ENCODE measurements at places on chromosomes 6 and 20.

DNA sequence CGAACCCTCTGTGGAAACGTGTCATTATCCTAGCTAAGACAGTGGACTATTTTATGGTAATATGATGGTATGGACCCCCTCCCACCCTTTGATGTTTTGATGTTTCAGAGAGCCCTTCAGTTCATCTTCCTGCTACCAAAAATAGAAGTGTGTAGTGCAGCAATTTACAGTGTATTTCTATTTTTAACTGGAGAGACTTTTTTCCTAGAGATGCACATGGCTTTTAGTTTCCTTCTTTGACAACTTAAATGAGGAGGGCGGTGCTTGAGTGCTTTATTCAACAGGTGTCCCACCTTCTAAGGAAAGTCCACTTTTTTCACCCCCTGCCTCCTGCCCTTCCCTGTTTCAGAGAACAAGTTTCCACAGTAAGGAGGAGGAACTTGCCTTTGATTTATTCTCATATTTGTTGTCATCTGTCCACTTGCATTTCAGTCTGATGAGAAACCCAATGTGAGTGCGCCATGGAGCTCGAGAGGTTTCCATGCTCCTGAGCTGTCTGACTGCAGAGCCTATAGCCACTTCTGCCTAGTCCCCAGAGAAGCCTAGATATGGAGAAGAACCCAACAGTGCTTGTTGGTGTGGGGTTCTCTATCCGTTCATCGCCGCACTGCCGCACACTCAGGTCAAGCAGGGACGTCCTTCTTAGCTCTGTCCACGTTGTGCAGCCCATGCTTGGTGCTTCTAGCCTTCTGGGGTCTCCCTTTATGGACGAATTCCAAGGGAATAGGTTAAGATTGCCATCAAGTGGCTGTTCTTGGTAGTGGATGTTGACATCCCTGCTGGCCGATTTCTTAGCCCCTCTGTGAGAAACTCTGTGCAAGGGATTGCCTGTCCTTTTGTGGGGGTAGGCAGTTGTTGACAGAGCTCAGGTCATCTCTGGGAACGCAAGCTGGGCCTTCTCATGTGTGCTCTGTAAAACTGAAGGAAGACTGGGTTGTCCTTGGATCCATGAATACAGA lies 144.2 kb downstream of the JARID2 start:
- peak; percentile 65 for DNase-seq

- DNase-seq = no peak
Measured at GRCh38 chr20:43926287-43927050, 11.8 kb downstream of the TOX2 start.

DNA sequence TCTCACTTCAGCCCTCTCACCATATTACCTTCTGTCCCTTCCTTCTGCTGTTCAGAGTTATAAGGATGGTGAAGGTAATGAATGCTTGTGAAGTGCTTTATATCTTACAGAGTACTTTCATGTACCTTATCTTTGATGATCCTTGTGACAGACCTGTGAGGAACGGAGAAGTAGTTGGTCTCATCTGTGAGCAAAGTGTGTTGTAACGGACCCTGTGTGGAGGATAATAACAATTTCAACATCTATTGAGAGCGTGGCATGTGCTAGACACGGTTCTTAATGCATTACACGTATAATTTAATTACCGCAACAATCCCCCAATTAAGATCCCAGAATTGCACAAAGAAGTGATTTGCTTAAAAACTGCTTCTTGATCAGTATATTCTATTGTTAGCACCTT lies 124.6 kb downstream of the ANKS1A start:
- DNase-seq = no peak

- no peak for DNase-seq
Measured at GRCh38 chr20:1792274-1792673, 102.9 kb upstream of the SIRPA start.

DNA sequence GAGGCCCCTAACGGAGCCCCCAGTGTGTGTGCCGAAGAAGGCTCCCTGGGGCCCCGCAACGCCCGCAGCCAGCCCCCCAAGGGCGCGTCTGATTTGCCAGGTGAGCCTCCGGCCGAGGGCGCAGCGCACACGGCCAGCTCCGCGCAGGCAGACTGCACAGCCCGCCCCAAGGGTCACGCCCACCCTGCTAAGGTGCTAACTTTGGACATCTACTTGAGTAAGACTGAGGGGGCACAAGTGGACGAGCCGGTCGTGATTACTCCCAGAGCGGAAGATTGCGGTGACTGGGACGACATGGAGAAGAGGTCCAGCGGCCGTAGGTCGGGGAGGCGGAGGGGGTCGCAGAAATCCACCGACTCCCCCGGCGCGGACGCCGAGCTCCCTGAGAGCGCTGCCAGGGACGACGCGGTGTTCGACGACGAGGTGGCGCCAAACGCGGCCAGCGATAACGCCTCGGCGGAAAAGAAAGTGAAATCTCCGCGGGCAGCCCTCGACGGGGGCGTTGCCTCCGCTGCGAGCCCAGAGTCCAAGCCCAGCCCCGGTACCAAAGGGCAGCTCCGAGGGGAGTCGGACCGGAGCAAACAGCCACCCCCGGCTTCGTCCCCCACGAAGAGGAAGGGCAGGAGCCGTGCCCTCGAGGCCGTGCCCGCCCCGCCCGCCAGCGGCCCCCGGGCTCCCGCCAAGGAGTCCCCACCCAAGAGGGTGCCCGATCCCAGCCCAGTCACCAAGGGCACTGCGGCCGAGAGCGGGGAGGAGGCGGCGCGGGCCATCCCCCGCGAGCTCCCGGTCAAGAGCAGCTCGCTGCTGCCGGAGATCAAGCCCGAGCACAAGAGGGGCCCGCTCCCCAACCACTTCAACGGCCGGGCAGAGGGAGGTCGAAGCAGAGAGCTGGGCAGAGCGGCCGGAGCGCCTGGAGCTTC lies 117.0 kb downstream of the RTN4IP1 start:
- peak; percentile 52 for DNase-seq

DNA sequence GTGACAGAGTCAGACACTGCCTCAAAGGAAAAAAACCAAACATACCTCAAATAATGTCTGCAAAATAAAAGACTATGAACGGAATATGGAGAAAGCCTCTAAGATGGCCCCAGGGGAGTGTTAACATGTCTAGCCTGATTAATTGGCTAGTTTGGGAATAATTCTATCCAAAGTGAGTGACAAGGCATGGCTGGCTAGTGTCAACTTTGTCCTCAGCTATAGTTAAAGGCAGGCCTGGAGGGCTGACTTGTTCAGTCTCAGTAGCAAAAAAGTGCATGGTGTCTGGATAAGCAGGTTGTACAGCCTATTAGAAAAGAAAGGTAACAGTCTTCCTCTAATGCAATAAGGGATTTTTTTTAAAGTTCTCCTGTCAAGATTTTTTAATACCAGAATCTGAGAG lies 32.7 kb downstream of the GCNT2 start:
- DNase-seq = no peak

GRCh38 chr6:130116273-130116672 lies 97.9 kb downstream of the L3MBTL3 start:
- DNase-seq = no peak

DNA sequence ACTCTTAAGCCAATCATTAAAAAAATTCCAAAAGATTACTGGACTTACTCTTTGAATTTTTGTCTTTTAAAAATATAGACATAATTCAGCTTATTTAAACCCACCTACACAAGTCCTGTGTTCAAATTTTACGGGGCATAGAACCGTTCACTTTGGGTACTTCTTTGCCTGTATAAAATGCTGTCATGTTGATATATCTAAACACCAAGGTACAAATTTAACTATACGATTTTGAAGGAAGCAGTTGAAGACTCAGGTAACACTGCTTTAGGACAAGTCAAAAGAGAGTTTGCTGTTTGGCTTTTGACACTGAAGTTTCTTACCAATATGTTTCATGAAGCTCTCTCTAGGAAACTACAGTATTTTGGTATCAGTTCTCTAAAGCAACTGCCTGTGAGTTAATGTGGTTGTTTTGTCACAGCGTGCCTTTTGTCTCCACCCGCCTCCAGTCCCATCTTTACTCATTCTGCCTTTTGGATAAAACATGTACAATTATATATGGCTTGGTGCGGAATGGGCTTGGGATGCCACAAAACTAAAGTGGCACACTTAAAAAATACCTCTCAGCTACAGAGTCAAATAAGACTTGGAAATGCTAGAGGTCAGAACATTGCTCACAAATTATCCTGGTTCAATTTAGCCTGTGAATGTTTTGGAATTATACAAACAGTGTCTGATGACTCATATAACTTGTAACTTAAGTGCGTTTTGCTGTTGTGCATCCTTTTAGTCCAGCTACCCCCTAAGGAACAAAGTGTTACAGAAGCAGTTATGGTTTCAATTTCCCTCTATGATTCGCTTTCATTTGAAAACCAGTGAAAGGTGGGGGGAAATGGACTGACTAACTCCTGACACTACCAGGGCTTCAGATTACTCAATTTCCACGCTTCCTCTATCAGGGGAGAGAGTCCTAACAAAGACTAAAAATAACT lies 38.7 kb downstream of the RGS17 start:
- DNase-seq = no peak

DNA sequence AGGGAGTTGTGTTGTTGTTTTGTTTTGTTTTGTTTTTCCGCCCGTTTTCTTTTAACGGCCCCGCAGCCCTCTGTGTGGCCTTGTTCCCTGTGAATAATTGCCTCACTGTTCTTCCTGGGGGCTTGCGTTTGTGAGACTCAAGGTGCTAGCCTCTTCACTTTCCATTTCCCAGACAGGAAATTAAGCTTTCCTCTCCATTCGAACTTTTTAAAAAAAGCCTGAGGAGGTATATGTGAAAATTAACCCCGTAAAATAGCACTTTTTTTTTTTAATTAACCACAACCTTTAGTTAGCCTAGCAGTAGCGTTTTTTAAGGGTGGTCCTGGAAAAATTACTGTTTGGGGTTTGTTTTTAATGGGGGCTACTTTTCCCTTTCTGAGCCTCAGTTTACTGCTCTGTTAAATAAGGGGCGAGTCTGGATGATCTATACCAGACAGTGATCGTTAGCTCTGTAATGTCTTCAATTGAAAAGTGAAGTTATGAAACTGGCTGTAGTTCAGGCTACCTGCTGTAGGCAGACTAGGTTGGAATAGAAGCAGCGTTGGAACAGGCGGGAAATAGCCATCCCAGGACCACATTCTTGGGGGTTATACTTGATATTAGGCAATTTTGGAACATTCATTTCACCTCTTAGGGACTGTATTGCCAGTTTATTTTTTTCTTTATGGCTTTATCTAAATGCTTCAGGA lies 1.7 kb downstream of the STX16 start:
- no peak for DNase-seq

GRCh38 chr20:50318710-50319109 lies 128.1 kb downstream of the CEBPB start:
- DNase-seq = no peak

- no peak for DNase-seq
Measured at GRCh38 chr20:19926591-19926990, 90.6 kb upstream of the NAA20 start.

GRCh38 chr6:84156306-84156705 lies 71.1 kb downstream of the CEP162 start:
- DNase-seq = no peak

GRCh38 chr6:132214716-132215115 lies 186.6 kb downstream of the MOXD1 start:
- DNase-seq = no peak

DNA sequence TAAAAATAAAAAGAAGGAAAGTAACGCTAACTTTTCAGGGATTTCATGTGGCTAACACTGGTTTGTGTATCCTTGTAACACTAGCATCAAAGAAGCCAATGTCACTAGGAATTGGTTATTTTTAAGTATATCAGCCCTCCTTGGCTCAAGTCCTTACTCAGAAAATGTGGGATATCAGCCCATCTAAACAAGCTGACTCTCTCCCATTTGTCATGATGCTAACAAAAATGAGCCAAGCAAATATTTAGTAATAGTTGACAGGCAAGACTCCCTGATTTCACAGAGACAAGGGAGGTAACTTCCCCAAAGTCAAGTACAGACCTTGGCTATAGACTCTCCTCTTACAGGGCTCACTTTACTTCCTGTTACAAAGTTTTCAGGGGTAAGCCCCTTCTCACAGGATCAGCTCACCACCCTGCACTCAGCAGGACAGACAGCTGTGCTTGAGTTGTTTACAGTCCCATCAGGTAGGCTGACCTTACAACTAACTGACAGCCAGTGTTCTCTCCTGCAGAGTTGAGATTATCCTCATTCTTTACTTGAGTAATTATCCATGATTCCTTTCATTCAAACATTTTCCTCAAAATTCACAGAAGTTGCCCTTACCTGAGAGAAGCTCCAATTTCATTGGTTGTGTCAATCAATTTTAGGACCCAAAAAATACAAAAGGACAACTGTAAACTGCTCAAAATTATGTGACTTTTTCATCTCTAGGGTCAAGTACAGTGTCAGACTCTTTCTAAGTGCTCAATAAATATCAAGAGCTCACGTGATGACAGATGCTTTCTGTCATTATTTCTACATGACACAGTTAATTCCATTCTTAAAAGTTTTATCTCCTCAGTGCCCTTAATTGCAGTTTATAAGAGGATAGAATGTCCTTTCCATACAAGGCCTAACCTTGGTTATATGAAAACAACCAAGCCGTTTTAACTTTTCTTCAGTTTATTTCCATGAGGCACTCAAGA lies 38.1 kb upstream of the BMP5 start:
- DNase-seq = no peak

- no peak for DNase-seq
Measured at GRCh38 chr6:119243657-119244056, 105.9 kb downstream of the MAN1A1 start.

GRCh38 chr20:53910351-53911002 lies 159.9 kb downstream of the BCAS1 start:
- no peak for DNase-seq

DNA sequence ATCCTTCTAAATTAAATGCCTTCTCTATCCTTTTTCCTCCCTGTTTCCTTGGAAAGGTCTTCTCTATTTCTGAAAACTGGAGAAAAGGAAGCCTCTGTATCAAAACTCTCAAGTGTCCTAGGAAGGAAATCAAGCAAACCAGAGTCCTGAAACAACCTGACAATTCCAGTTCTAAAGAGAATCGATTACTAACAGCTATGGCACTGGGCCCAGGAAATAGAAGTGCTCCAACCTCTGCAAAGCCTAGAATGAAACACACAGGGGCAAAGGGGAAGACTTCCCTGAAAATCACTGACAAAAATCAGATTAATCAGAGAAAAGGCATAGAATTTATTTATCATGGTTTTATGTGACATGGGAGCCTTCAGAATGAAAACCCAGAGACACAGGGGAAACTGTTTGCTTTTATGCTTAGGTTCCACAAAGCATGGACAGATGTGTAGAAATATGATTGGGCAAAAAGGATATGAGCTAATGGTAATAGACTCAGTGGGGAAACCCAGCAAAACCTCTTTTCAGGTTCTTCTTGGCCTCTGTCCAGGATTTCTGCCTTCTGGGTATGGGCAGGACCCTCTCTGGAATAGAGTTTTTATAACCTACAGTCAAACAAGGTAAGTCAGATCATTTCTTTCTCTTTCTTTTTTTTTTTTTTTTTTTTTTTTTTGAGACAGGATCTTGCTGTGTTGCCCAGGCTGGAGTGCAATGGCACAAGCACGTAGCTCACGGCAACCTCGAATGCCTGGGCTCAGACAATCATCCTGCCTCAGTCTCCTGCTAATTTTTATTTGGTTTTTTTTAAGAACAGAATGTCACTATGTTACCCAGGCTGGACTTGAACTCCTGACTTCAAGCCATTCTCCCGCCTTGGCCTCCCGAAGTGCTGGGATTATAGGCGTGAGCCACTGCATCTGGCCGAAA lies 91.7 kb downstream of the CD24 start:
- no peak for DNase-seq
